ENCODE measurements at places on chromosomes 11 and 22.
A peak's percentile ranks its signal among the peaks of the same experiment; 100 is the strongest.

GRCh38 chr11:34263441-34264091, 94.2 kb downstream of the ABTB2 start:
- peak; percentile 71 for DNase-seq

- no peak for DNase-seq
Observed at GRCh38 chr11:16166571-16166970, 189.8 kb downstream of the SOX6 start.

GRCh38 chr11:8671193-8671612, 11.3 kb downstream of the TRIM66 start:
- DNase-seq = peak; percentile 97

DNA sequence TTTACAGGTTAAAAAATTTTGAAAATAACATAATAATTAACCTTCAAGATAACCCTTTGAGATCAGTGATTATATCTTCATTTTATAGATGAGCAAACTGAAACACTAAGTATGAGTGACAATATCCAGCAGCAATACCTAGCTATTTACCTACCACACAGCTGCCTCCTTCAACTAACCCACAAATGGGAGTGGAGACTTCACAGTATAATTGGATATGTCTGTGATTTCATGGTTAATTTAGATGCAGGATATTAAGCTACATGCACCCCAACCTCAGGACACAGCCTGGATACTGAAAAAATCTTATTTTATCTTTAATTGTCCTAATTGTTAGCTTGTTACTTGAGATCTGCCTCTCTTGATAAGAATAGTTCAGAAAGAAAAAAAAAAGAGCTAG, 297.2 kb upstream of the ANO5 start:
- DNase-seq = no peak

GRCh38 chr11:121421149-121421901, 30.8 kb upstream of the SORL1 start:
- DNase-seq = no peak

DNA sequence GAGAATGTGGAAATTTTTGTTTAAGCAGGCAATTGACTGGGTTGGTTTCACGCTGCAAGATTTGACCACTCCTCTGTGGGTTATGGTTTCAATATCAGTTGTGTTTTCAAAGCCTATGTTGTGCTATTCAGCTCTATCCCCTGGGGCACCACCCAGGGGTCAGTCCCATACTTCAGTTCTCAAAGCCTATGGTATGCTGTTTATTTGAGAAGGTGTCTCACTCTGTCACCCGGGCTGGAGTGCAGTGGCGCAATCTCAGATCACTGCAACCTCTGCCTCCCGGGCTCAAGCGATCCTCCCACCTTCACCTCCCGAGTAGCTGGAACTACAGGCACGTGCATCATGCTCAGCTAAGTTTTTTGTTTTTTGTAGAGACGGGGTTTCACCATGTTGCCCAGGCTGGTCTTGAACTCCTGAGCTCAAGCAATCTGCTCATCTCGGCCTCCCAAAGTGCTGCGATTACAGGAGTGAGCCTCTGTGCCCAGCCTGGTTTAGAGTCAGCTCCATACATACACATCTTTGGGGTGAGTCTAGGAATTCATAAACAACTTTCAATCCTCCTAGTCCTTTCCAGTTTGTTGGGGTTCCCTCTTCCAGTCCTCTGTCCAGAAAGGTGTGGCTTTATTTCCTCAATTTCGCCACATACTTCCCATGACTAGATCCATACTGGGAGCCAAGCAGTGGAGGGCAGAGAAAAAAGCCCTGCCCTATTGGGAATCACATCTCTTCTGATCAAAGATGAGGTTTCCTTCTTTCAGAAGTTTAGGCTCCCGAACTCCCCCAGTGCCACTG, 35.0 kb upstream of the MAPK1 start:
- no peak for DNase-seq

DNA sequence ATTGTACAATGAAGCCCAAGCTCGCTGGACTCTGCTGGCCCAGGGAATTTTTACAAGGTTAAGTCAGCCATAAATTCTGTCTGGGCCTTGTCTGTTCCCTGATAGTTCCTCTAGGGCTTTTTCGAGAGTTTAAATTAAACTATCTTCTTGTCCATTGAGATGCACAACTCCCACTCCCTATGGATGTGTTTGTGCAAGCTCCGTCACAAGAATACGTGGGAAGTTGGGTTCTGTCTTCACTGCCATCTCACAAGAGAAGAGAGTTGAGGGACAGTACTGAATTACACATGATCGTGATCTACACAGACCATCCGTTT, 153.6 kb upstream of the TTC12 start:
- no peak for DNase-seq

DNA sequence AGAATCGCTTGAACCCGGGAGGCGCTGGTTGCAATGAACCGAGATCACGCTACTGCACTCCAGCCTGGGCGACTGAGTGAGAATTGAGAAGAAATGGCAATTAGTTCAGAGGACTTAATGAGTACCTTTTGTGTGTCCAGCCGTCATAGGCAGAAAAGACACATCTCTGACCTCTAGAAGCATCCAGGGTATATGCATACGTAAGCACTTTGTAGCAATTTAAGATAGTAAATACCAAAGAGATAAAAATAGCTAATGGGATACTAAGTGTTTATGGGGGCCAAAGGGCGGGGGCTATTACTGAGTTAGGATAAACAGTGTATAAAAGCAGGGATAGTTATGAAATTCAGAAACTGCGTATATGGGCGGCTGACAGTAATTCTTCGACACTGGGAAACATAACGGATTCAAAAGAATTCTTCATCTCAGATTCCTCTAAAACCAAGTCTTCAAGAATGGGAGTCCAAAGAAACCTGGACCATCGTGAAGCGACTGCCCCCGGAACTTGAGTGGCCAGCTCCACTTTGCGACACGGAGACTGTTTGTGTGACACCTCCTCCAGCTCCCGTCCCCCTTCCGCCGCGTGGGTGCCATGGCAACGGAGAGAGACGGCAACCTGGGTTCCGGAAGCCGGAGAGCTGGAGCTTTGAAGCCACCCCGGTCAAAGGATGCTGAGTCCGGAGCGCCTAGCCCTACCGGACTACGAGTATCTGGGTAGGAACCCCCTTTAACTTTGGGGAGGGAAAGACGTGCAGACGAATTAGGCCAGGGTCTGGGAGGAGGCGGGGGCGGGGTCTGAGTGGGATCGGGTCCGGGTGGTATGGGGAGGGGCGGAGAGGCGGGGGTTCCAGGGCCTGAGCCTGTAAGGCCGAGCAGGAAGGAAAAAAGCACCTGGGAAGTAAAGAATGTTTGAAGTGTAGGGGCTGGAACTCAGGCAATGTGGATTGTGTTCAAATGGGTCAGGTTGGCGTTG, at the start of gene CSTPP1:
CSTPP1 (plus strand) TSS at position 624 of the 973 bp plus-strand sequence; CDS start at position 669, 45 bp downstream.
- DNase-seq = peak; percentile 91

DNA sequence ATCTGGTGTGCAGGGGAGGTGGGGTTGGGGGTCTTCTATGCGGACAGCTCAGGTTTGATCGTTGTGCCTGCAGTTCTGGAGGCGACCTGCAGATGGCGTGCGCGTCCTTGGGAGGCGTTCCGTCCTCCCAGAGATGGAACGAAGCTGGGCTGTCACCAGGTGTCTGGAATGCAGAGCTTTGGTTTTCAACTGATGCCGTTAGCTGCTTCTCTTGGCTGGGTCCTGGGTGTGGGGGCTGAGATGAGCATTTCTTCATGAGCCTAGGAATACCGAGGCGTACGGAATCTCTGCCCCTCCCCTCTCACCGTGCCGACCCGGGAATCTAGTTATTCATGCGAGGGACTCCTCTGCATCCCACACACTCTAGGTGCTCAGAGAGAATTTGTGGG, 98.6 kb downstream of the CEP164 start:
- DNase-seq = peak; percentile 13

DNA sequence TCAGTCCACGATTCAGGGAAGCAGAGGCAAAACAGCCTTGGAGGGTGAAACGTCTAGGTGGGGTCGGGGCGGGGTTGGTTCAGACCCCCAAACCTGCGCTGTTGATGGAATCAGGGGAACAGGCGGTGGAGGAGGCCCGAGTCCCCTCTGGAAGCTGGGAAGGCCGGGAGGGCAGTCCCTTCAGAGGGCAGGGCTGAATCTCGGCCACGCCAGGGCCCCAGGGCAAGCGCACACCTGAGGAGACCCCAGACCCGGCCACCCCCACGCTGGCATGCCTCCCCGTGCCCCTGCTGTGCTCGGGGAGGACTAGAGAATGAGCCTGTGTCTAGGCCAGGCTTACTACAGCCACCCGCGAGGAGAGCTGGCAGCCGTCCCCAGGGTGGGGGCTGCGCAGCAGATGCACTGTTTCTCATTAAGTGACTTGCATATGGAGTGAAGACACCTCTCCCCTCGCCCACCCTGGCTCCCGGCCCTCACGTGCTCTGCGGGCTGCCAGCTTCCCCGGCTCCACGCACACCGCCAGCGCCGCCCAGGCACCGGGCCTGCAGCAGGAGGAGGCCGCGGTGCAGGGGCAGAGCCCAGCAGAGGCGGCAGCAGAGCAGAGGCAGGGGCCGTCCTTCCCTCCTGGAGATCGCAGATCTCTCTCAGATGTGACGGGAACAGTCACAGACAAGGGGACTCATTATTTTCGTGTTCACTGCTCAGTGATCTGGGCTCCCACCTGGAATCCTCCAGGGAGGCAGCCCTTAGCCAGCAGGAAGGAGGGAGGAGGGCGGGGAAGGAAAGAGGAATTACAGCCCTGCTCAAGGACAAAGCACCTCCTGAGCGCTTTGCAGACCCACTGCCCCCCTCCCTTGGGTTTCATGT, 47.1 kb upstream of the OPCML start:
- no peak for DNase-seq

- DNase-seq = no peak
Observed at GRCh38 chr11:94959179-94959578, 14.2 kb downstream of the CWC15 start.

DNA sequence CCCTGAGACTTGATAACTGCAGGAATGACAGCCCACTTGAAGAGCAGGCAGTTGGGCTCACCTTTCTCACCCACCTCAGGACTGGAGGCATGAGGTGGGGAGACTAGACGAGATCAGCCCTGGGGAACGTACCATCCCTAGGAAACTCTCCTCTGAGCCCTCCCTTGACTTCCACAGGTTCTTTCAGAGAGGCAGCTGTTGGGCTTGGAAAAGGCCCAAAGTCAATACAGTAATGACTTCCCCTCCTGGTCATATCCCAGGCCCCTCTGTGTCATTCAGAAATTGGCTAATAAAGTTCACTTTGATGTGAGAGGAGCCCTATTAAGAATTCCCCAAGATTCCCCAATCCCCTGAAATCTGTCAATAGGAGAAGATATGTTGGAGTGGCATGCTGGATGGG, 5.8 kb upstream of the NECTIN1 start:
- DNase-seq = no peak

DNA sequence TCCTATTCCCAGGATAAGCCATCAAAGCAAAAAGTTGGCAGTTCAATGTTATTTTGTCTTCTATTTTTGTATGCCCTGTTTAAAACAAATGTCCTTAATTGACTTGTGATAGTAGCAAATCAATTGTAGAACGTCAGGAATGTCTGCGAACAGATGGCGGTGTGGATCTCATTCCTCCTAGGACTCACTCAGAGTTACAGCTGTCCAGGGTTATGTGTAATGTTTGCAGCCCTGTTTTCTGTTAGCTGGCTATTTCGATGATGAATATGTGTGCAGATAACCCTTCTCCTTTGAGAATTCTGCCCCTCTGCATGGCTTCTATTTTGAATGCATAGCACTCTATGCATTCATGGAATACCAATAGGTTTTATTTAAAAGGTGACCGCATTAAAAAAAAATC, 1248.0 kb upstream of the CNTN5 start:
- DNase-seq = no peak

- DNase-seq = no peak
Observed at GRCh38 chr11:18703001-18703763, 4.6 kb downstream of the TMEM86A start.

DNA sequence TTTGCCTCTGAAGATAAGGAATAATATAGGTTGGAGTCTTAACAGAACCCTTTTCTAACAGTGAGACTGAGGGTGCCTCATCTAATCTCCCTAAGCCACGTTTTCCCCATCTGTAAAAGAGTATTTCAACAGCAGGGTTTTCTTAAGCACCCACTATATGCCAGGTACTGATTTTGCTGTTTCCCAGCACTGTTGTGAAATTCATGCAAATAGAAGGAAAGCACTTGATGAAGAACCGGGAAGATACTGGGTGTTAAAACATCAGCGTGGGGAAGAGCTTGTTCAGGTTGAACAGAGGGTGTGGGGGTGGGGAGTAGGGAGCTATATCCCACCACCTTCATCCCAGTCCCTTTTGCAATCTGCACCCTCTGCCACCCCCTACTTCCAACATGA, 2.8 kb downstream of the HMOX1 start:
- DNase-seq = no peak

GRCh38 chr11:73978576-73979086, 4.0 kb downstream of the UCP2 start:
- no peak for DNase-seq

DNA sequence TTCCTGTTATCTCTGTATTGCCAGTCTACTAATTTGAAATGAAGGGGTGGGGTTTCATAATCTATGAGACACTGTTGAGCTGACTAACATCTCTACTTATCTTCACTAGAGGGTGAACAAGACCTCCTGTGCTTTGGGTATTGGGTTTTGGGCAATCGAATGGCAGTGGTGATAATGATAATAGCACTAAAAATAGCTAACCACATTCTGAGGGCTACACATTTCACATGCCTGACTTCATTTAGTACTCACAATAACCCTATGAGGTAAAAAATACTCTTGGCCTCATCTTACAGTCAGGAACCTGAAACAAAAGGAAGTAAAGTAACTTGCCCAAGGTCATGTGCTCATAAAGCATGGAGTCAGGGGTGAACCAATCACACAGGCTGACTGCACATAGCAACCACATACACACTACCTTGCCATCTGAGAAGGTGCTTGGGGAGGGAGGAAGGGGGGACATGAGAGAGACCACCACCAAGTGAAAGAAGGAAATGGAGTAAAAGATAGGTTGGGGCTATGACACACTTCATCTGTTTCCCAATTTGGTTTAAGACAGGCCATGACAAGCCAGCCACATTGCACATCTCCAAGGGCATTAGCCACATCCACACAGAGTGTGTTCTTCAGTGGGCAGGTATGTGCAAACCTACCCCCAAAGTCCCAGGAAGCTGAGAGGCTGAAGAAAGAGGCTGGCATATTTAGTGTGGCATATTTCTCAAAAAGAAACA, 387.6 kb upstream of the DDI1 start:
- DNase-seq = peak; percentile 3

DNA sequence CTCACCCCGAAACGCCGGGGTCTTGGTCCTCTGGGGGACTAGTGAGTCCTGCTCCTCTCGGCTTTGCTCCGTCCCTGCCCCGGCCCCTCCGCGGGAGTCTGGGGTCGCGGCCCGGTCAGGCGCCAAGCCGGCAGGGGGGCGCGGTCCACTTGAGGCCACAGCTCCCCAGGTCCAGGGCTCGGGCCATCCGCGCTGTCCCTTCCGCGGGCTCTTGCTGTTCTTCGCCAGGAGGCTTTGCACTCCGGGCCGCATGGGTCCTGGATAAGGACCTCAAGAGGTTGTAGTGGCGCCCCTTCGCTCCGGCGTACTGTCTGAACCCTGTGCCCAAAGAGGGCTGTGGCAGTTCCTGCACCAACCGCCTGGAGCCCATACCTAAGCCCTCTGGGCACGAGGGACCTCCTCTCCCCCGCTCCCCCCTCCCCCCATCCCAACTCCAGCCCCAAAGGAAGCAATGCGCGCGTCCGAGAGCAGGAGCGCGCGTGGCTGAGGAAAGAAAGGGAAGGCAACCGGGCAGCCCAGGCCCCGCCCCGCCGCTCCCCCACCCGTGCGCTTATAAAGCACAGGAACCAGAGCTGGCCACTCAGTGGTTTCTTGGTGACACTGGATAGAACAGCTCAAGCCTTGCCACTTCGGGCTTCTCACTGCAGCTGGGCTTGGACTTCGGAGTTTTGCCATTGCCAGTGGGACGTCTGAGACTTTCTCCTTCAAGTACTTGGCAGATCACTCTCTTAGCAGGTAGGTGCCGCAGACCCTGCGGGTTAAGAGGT, at the start of gene ADM:
ADM (plus strand) TSS at position 579 of the 767 bp plus-strand sequence. CDS start 628 bp downstream, outside the sequence.
- peak; percentile 98 for DNase-seq

Measured in fibroblast of gingiva (primary cell).